ENCODE measurements at places on chromosomes 5 and 9.

DNA sequence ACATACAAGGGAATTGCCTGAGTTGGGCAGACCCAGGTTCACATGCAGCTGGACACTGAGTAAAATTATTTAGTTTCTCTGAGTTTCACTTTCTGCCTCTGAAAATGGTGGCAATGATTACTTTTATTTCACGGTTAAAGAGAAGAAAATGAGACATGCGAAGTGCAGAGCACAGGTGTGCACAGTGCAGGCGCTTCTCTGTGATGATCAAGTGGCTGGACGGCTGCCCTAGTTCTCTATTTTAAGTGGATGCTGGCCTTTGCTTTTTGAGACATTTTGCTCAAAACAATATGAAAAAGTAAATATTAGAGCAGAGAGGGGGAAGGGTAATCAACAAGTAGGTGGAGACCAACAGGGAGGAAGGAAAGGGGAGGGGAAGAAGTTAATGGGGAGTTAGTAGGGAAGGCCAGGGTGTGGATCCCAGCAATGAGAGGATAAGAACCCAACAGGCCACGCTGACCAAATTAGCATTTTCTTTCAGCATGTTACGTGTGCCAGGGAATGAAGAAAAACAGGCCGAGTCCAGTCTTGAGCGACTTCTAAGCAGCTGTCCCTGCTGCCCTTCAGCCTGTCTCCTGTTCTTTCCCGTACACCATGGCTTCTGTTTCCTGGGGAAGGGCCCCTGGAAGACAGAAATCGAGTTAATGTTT is 16.1 kb downstream of the SNX18 start:
- DNase-seq = no peak

GRCh38 chr5:129619782-129620181 is 128.1 kb upstream of the MINAR2 start:
- no peak for DNase-seq

DNA sequence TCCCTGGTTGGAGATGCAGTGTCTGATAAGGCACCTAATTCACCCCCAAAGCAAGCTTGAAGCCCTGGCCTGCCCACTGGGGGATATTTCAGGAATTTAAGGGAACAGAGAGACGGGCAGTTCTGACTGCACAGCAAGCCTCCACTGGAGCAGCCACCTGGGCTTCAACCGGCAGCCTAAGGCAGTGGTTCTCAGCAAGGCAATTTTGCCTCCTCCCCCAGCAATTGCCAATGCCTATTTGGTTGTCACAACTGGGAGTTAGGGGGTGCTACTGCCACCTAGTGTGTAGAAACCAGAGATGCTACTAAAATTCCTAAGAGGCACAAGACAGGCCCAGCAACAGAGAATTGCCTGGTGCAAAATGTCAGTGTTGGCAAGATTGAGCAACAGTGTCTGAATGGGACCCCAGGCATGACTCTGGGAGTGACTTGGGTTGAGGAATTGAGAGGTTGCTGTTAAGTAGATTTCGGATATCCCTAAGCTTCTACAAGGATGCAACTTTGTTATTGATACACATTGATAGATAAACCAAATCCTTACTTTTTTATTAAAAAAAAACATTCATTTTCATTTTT is 58.7 kb upstream of the CTSL start:
- no peak for DNase-seq

GRCh38 chr5:28850320-28850921 is 1812.0 kb upstream of the CDH9 start:
- no peak for DNase-seq

DNA sequence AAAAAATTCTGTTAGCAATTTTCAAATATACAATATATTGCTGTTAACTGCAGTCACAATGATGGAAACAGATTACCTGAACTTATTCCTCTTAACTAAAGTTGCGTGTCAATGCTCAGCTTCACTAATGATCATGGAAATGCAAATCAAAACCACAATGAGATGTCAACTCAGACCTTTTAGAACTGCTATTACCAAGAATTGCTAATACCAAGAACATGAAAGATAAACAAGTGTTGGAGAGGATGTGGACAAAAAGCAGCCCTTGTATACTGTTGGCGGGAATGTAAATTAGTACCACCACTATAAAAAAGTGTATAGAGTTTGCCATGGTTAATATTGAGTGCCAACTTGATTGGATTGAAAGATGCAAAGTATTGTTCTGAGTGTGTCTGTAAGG is 1409.7 kb upstream of the CDH18 start:
- no peak for DNase-seq

DNA sequence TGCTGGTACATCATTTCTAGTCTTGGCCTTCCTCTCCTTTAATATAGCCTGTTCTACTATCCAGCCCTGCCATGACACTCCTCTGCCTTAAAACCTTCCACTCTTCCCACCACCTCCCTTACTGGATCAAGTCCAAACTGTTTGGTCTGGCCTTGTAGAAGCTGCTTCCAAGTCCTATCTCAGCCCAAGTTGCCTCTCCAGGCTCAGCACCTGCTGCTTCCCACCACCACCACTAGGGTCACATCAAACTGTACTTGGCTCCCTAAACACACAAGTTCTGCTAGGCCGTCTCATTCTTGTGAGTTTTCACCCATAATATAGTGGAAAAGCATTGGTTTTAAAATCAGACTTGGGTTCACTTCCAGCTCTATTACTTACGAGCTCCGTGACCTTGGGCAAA is 1.4 kb downstream of the NDUFA8 start:
- no peak for DNase-seq

- no peak for DNase-seq
Measured at GRCh38 chr5:9513827-9514226, 32.0 kb downstream of the SEMA5A start.

DNA sequence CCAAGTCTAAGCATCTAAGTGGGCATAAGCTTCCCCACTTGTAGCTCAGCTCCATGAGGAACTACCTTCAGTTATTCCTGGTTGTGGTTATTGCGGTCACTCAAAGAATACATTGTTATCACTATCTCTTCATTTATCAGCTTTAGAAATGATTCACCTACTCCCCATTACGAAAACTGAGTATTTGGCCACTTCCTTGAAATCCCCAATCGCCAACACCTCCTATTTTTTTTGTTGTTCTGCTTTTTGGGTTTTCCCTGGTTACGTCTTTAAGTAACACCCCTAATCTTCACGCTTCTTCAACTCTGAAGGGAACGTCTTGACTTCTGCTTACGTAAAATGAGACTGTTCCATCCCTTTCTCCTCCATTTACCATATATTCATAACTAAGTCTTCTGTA is 20.7 kb downstream of the MAPK9 start:
- DNase-seq = no peak

- no peak for DNase-seq
Measured at GRCh38 chr5:134106991-134107701, 7.3 kb upstream of the TCF7 start.

DNA sequence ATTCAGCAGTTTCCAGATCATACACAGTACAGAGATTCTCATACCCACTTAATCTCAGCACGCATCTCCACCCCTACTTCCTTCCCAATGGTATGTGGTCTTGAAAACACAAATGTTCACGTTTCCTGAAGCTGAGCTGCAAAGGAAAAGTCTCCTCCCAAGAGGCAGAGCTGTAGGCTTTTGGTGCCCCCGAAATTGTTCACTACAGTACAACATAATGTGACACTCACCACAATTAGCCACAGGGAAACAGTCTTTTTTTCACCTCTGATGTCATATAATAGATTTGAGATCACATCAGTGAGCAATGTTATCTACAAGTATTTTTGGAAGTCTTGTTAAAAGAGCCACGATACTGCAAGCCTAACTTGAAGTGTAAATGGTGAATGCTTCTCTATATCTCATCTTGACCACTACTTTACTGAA is 40.2 kb downstream of the NFIB start:
- no peak for DNase-seq

DNA sequence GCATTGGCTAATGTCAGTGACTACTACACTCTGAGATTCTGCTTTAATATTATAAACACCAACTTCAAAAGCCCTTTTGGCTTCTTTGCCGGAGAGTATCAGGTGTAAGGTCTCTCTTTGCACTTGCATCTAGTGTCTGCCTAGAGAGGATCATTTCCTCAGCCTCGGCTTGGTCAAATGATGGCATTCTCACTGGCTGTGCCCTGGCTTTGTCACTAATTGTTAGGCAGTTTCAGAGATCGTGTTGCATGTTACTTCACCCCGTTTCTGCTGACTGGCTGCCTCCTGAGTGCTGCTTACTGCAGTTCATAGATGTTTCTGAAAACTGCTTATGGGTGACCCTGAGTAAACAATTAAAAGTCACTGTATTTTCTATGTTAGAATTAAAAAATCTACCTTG is 48.8 kb downstream of the SLC1A3 start:
- DNase-seq = no peak

GRCh38 chr9:86250123-86250522 is 9.3 kb downstream of the C9orf153 start:
- DNase-seq = no peak

DNA sequence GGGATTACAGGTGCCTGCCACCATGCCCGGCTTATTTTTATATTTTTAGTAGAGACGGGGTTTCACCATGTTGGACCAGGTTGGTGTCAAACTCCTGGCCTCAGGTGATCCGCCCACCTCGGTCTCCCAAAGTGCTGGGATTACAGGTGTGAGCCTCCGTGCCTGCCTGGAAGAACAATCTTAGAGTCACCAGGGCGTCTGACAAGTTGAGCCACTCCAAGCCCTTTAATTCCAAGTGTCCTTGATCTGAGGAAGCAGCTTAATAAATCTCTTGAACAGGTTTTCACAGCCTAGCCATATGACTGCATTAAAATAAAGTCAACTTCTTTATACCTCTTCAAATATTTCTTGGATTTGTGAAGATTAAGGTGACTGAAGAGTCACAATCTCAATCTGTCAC is 31.5 kb downstream of the SLC44A1 start:
- DNase-seq = no peak

- DNase-seq = no peak
Measured at GRCh38 chr9:129751841-129752801, 721 bp downstream of the PTGES start.

- no peak for DNase-seq
Measured at GRCh38 chr5:56565283-56565615, 250.1 kb upstream of the MAP3K1 start.

- DNase-seq = no peak
Measured at GRCh38 chr9:92974761-92975755, 27.7 kb downstream of the FGD3 start.

DNA sequence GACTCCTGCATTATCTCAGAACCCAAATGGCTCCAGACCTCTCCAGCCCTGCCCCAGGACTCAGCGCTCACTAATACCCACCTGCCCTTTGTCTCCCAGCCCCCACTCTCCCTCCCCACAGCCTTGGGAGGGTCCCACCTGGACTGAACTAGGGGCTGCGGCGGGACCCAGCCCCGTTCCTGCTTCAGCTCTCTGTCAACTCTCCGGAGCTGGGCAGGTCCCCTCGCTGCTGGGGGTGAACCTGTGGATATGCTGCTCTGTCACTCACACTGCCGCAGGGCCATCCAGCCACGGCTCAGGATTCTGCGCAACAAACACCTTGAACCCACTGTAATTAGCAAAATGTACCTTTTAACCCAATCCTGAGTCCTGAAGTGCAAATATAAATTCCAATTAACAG is 36.8 kb downstream of the NDUFS6 start:
- DNase-seq = no peak

GRCh38 chr5:105639068-105639467 is 2031.7 kb downstream of the EFNA5 start:
- no peak for DNase-seq

DNA sequence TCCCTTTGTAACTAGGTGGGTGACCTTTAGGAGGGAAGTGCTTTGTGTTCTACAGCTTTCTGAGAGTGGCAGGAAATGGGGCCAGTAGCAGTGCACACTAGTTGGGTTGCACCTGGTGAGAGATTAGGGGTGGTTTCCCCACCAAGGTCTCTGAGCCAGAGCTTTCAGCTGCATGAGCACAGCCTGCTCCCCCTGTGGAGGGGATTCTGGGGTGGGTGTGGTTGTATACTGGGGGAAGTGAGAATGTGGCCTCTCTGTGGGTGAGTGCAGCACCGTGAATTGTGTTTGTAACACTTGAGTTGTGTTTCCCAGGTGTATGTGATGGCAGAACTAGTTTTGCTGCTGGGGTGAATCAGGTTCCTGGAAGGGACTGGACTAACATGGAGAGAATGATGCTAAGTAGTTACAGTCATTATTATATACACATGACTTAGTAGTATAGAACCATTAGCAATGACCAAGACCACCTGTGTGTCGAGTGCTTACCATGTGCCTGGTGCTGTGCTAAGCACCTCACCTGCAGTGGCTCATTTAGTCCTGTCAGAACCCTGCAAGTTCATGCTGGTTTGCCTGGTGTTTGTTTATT is 11.8 kb upstream of the CXXC5 start:
- DNase-seq = peak; percentile 60

GRCh38 chr5:6026766-6027406 is 351.5 kb downstream of the MED10 start:
- no peak for DNase-seq

DNA sequence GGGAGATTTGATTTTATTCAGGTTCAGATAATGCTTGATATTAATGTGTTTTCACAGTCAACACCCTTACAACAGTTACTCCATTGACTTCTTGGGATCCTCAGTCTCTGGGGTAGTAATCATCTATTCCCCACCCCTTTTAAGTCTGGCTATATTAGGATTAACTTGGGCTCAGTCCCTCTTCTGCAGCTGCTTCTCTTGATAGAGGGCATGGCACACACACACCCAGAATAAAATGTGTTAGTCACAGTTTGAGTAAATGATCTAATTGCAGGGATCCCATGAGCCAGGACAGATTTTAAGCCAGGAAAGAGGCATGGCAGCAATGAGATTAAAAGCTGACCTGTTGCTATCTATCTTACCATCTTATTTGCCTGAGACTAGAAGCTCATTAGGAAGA is 53.7 kb upstream of the VLDLR start:
- DNase-seq = no peak

GRCh38 chr5:90355635-90356034 is 53.9 kb downstream of the CETN3 start:
- DNase-seq = no peak

DNA sequence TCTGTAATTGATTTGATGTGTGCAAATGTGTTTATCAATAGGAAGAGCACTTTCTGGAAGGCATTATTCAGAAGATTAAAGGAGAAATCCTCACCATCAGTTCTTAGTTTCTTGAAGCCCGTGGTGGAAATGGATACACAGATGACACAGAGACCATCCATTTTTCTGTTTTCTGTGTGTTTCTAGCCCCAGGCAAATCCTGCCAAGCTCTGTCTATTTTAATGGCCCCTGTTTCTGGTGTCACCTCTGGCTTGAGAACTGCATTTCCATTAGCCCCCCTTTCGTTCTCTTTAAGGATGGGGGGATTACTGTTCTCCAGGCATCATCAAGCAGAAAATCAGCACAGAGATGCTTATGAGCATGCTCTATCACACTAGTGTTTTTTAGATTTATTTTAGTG is 37.3 kb downstream of the DAPK1 start:
- DNase-seq = no peak

GRCh38 chr5:6328173-6328572 is 50.2 kb downstream of the MED10 start:
- DNase-seq = no peak

DNA sequence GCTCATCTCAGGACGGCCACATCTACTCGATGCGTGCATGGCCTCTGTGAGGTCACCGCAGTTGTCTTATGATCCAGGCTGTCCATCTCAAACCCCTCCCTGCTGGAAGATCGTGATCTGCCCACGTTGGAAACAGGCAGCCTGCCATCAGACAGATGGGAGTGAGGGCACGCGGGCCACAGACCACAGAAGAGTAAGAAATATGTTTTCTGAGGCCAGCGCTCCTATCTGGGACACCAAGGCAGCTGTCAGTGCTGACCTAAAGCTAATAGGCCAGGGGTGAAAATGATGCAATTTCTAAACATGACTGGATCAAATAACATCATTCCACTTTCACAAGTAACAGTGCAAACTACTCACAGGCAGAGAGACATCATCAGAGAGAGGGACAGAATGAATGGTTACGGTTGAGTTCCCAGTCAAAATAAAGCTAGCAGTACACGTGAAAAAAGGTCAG is 57.1 kb upstream of the CER1 start:
- DNase-seq = no peak
